ENCODE measurements at places on chromosomes 16 and 17.

DNA sequence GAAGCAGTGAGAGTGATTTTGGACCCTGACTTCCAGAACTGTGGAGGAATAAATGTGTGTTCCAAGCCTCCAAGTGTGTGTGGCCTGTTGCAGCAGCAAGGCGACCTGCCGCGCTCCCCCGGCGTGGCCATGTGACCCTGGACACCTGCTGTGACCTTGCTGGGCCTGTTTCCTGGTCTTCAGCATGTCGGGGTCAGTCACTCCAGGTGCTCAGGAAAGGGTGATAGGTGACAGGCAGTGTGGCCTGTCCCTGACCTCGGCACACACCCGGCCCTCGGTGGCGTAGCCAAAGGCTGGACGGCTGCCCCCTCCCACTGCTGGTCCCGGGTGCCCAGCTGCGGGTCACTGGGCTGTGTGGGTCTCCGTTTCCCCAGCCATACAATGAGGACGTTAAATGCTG lies 31.8 kb upstream of the ZNF469 start:
- no peak for DNase-seq

DNA sequence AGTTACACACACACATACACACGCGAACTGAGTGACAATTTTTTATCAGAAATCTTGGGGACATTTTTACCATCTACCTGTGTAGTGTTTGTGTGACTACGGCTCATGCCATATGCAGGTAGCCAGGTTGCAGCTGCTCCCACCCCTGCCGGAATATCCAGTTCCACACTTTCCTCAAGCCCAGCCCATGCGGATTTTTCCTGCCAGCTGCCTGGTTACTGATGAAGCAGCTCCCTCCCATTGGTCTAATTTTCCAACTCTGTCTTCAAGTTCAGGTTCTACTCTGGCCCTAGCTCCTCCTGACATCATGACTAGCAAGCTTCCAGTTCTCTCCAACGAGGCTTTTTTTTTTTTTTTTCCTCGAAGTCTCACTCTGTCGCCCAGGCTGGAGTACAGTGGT lies 4.8 kb downstream of the GSG1L2 start:
- peak; percentile 26 for DNase-seq

- no peak for DNase-seq
Observed at GRCh38 chr16:58265480-58266052, 29.3 kb downstream of the PRSS54 start.

- no peak for DNase-seq
Observed at GRCh38 chr16:27638833-27639560, 89.1 kb downstream of the KATNIP start.

GRCh38 chr17:77424585-77425344 lies 284.0 kb downstream of the SEC14L1 start:
- DNase-seq, result no peak

GRCh38 chr16:2915196-2915929 lies 3.6 kb downstream of the FLYWCH1 start:
- no peak for DNase-seq

- no peak for DNase-seq
Observed at GRCh38 chr17:72602517-72603419, 481.9 kb downstream of the SOX9 start.

DNA sequence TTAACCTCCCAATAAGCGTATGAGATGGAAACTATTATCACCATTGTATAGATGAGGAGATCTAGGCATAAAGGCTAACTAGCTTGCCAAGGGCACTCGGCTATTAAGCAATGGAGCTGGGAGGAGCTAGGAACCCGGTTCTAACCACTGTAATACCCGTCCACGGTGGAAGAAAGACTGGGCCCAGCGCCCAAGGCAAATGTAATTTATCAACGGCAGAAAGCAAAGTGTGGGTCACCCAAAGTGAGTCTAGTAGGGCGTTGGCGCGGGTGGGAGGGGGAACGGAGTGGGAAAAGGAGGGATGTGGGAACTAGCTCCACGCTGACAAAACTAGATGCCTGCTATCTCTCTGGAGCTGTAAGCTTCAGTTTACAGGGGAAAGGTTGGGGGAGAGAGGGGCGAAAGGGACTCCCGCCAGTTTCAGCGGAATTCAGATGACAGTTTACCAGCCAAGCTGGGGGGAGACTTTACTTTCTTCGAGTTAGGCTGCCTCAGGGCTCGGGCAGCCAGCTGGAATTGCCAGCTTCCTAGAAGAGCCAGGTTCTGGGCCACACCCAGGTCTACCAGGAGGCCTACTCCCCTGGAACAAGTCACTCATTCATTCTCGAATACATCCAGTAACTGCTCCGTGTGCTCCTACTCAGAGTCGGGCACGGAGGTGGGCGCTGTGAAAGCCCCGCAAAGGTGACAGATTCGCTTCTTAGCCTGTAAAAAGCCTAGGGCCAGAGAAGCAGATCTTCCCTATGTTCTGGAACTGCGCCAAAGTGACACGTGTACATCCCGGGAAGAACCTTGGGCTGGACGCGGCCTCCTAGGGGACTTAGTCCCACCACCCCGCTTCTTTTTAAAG lies 837 bp downstream of the LRRC59 start:
- peak; percentile 22 for DNase-seq

- no peak for DNase-seq
Observed at GRCh38 chr17:73485130-73485529, 159.1 kb downstream of the SDK2 start.

DNA sequence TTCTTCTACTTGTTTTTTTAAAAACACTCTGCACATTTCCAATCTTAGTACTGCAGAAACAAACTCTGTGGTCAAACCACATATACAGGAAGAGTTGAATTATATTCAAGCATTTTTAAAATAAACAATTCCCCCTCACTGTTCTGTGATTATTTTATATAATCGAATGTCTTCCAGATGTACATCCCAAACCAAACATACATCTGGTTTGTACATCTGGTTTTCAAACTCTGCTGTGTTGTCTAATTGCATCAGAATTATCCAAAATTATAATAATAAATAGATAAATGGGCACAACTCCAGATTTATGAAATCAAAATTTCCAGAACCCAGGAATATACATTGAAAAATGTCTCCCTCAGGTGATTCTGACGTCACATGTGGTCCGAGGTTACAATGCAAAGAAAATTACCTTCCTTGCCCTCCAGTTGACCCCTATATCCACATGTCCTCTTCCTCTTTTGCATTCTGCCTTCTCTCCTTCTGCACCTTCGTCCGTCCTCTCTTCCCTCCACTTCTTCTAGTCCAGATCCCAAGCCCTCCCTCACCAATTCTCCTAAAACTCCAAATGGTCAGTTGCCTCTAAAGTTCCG lies 13.3 kb upstream of the CCDC144A start:
- no peak for DNase-seq

DNA sequence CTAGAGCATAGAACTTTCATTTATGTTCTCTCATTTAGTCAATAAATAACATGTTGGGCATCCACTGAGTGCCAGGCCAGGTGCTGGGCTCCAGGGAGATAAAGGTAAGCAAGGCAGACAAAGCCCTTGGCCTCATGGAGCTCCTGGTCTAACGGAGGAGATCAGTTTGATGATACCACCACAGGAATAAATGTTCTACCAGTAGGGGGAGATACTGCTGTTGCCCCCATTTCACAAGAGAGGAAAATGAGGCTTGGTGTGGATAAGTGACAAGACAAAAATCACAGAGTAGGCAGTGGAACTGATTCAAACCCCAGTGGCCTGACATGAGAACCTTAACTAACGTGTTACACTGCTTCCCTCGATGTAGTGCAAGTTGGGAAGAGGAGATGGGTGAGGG lies 80.4 kb upstream of the ERCC4 start:
- DNase-seq, result no peak

- DNase-seq, result no peak
Observed at GRCh38 chr17:5516060-5516792, 29.9 kb downstream of the MIS12 start.

DNA sequence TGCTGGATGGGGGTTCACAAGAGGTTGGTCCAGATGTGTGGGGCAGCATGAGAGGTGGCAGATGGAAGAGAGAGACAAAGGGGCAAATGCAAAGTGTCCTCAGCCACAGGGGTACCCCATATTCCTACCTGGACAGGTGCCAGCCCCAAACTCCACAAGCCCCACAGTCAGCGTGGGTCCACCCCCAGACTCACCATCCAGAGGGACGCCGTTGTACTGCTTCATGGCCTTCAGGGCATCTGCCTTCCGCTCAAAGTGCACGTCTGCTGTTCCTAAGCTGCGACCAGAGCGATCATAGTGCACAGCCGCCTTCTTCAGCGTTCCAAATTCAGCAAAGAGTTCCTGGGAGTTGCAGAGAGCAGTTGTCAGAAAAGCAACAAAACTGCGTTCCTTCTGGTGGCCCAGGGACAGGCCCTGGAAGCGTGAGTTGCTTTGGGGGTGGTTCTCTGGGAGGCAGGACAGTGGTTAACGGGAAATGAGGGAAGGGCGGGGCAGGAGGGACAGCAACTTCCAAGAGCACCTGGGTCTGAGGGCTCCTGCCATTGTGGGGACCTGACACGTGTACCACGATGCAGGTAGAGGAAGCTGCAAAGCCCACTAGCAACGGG lies 2.3 kb downstream of the ALYREF start:
- DNase-seq, result no peak

GRCh38 chr17:53633856-53634255 lies 188.9 kb upstream of the KIF2B start:
- no peak for DNase-seq

All from cerebellar cortex (tissue), 1 donor.